ENCODE measurements at places on chromosomes 1 and 21.

DNA sequence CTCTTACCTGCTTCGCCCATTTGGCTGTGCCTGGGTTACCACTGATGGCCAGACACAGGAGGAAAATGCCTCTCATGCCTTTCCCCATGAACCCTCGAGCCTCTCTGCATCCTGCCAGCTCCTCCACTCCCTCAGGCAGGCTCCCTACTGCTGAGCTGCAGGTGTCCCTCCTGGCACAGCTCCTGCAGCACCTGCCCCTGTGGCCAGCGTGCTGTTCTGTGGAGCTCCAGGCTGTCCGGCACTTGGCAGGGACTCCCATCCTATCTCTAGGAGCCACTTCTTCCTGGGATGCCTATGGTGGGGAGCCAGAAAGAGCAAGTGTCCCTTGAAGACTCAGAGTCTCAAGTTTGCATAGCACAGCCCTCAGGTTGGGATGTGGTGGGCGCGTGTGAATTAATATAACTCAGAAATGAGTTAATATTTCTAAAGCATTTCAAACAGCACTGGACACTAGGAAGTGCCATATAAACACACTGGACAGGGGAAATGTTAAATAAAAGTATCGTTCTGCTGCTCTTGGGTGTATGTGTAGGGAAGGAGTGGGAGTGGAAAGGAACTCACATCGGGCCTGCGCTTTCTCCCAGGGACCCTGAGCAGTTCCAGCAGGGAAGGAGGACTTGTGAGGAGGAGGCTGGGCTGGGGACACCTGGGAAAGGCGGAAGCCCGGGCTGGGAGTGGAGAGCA is 2.7 kb downstream of the LRRC71 start:
- no peak for DNase-seq

DNA sequence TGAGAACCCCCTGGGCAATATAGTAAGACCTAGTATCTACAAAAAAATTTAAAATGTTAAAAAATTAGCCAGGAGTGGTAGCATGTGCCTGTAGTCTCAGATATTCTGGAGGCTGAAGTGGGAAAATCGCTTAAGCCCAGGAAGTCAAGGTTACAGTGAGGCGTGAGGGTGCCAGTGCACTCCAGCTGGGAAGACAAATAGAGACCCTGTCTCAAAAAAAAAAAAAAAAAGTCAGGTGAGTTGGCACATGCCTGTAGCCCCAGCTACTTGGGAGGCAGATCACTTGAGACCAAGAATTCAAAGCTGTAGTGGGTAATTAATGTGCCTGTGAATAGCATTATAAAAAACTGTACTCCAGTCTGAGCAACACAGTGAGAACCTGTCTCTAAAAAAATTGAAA is 4.6 kb downstream of the BECN2 start:
- no peak for DNase-seq

- no peak for DNase-seq
Observed at GRCh38 chr21:46031484-46031883, 49.9 kb downstream of the COL6A1 start.

- DNase-seq: no peak
Observed at GRCh38 chr1:226310637-226311195, 1.8 kb upstream of the LIN9 start.

DNA sequence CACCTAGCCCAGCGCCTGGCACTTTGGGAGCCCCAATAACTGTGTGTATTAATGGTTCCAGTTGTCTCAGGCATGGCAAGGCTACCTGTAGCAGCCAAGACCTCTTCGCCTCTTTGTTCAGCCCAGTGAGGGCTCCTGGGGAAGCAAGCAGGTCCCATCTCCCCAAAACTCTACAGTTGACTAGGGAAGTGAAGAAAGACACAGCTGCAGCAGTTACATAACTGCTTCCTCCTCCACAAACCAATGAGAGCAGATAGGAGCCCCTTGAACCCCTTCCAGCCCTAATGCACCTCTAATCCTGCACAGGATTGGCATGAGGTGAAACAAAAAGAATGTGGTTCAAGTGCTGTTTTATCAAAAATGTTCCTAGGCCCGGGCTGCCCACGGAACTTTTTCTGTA is 100.5 kb downstream of the SYF2 start:
- DNase-seq: no peak

- no peak for DNase-seq
Observed at GRCh38 chr21:31213787-31214186, 130.3 kb downstream of the TIAM1 start.

GRCh38 chr21:43892984-43893535 is 28.0 kb downstream of the AGPAT3 start:
- no peak for DNase-seq

DNA sequence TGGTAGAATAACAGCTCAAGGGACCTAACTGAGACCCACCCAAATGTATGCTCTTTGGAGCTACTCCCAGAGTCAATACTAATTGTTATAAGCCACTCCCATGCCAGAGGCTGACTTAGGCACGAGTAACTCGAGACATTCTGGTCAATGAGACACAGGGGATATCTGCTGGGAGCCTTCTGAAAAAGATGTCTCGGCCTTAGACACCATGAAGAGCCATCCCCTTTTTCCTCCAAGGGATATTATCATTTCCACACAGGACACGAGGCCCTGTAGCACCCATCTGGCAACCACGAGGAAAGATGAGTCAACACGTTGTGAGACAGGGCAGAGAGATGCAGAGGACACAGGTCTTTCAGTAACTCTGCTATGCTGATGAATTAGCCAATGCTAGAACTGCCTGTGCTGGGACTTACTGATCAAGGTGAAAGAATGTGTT is 30.7 kb downstream of the ITPKB start:
- DNase-seq: no peak

GRCh38 chr1:27372808-27373690 is 1.6 kb downstream of the FCN3 start:
- no peak for DNase-seq

DNA sequence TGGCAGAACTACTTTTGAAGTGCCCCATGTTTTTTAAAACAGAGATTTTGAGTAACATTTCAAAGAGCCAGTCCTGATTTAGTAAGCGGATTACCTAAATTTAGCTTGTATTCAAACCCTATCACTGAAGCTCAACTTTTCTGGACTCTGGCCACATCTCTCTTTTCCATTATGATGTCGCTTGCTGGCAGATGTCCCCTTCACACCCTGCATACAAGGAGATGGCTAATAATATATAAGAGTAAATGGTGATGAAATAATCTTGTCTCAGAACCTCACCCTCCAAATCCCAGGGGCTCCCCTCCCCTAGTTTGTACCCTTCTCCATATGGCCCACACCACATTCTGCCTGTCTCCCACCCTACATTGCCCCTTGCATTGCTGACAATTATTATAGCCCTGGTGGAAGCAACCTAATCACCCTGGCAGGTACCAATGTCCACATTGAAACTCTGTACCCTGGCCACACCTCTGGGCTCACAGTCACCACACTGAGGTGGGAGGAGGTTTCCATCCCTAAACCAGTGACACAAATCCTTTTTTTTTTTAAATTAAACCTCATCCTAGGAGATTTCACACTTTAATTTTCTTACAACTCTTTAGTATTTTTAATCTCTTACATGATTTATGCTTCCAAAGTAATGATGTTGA is 106.0 kb upstream of the SYT6 start:
- no peak for DNase-seq

DNA sequence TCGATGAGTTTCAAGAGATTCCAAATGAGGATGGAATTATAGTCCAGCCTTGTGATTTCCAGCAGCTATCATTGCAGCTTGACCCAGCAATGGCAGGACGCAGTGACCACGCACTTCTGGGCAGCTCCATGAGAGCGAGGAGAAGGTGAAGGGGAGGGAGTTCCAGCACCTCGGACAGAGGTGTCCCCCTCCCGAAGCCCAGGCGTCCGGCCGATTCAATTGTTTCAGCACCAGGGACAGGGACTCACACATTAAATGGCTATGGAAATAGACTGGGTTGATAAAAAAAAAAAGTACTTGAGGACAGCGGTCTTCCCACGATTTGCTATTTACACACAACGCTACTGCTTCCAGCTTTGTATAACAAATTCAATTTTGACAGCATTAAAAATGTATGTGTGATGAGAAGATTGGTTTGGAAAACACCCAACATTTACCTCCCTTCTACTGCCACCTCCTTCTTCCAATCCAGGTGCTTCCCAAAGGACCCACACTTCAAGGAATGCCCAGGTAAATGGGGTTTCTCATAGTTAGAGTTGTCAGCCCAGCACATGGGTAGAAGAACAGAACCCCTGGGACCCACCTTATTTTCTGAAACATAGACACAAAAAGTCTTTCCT is 71.8 kb downstream of the DISP3 start:
- DNase-seq: no peak

DNA sequence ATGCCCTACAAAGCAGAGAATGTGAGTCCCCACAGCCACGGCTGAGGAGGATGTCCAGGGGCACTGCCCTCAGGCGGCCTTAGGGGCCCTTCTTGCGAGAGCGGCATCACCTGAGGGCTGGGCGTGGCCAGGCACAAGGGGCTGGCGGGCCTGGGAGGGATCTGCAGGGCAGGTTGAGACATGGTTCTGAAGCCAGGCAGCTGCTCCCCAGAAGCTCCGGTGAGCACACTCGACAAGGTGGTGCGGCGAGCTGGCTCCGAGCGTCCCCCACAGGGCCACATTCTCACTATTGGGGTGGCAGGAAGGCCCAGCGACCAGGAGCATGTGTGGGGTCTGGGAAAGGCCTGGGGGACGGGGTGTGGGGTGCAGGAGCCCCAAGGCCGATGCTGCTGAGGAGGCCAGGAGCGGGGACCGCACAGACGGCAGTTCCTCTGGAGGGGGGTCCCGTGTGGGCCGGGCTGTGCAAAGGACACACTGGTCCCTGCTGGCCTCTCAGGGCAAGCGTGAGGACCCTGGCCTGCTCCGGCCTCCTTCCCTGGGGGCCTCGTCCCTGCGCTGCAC is 47.2 kb downstream of the MORN1 start:
- no peak for DNase-seq

- no peak for DNase-seq
Observed at GRCh38 chr1:218624052-218624451, 278.9 kb downstream of the TGFB2 start.

GRCh38 chr1:83750201-83750600 is 248.7 kb downstream of the TTLL7 start:
- no peak for DNase-seq

DNA sequence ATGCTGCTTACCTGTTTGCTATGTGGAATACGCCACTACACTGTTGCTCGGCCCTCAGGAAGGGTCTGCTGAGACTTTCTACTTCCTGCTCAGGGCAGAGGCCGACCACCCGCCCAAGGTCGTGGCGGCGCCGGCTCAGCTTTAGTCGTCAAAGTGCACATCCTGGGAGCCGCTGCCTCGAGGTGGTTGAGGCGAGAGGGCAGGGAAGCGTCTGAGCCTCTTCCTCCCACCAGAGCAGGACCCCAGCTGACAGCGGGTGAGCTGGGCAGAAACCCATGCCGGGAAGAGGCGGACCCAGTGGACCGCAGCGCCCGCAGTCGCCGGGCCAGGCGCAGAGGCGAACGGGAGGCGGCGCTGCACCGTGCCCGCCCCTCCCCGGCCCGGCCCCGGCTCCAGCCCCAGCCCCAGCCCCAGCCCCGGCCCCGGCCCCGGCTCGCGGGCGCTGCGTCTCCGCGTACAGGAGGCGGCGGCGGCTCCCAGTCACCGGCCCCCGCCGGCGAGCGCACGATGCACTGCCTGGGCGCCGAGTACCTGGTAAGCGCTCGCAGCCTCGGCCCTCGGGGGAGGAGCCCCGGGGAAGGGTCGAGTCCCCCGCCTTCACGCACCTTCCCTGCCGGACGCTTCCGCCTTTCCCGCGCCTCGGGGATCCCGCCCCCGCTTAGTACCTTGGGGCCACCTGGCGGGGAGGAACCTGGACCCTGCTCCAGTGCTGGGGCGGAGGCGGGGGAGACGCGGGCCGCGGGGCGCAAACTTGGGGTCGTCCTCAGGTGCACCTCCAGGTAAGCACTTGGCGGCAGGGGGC is at the start of gene SLC44A3:
TSS of gene SLC44A3 (plus strand) at position 413 of the 802 bp plus-strand sequence. CDS start at position 508, 95 bp downstream.
- DNase-seq: no peak

GRCh38 chr1:115593365-115594259 is 48.2 kb upstream of the VANGL1 start:
- DNase-seq: no peak

GRCh38 chr1:233615571-233615970 is 1.7 kb downstream of the KCNK1 start:
- no peak for DNase-seq

DNA sequence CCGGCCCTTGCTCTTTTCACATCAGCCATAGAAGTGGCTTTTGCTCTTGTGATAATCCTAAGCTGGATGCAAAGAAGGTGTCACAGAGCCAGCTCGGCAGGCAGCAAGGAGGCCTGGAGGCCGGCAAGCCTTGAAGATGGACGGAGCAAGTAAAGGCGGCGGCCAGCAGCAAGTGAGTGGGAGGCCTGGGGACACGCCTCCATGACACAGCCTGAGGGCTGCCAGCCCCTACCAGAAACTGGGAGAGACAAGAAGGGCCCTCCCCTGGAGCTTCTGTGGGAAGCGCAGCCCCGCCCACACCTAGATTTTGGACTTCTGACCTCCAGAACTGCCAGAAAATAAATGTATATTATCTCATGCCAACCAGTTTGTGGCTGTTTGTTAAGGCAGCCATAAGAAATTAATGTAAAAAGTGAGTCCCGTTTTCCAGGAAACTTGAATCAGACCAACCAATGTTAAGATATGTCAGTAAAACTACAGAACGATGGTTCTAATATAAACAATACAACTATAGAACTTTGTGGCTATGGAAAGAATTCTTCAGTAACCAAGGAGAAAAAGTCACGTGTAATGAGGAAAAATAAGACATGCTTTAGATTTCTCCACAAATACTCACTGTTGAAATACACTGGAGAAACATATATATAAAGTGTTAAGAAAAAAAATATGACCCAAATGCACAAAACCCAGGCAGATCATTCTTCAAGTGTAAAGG is 49.9 kb downstream of the BACE2 start:
- no peak for DNase-seq

DNA sequence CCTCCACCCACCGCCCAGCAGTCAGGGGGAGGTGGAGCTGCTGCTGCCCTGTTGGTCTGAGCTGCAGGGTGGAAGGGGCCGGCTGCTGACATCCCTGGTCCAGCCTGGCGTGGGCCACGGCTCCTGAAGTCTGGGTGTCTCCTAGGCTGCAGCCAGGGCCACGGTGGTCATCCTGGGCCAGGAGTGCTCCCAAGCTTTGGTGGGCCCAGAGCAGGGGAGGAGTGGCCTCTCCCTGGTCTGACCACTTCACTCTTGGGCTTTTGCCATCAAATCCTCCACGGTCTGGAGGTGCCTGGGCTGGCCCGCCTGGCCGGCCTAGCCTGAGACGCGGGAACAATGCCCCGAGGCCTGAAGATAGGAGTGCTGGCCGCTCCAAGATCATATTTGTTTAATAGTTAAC is 5.8 kb downstream of the PRDM16 start:
- no peak for DNase-seq

Measured in effector memory CD4-positive, alpha-beta T cell (primary cell).